Hematopoietic multipotent progenitor cell treated with erythropoietin and hydrocortisone succinate and interleukin-3 and kit ligand, for 6 days (in vitro differentiated cells): ENCODE measurements at places on chromosomes 1 and 21.
A peak's percentile ranks its signal among the peaks of the same experiment; 100 is the strongest.

GRCh38 chr21:21039624-21040170, 41.5 kb downstream of the NCAM2 start:
- no peak for DNase-seq

- peak; percentile 85 for DNase-seq
These were observed 9.8 kb downstream of the RAP1GAP start for GRCh38 chr1:21659099-21659923.

DNA sequence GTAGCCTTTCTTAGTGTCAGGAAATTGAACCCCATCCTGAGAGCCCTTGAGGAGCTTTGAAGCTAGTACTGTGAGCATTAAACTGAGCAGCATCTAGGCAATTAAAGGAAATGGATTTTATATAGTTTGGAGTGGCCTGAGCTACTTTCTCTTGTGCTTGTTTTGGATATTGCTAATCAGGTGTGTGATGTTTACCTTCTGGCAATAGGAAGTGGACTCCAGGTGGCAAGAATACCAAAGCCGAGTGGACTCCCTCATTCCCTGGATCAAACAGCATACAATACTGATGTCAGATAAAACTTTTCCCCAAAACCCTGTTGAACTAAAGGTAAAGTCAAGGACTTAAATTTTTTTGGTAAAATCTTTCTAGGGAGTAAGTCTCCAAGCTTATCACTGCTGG, 79.4 kb downstream of the MACF1 start:
- DNase-seq = no peak

GRCh38 chr1:156851779-156852417, 7.0 kb downstream of the INSRR start:
- DNase-seq = no peak

DNA sequence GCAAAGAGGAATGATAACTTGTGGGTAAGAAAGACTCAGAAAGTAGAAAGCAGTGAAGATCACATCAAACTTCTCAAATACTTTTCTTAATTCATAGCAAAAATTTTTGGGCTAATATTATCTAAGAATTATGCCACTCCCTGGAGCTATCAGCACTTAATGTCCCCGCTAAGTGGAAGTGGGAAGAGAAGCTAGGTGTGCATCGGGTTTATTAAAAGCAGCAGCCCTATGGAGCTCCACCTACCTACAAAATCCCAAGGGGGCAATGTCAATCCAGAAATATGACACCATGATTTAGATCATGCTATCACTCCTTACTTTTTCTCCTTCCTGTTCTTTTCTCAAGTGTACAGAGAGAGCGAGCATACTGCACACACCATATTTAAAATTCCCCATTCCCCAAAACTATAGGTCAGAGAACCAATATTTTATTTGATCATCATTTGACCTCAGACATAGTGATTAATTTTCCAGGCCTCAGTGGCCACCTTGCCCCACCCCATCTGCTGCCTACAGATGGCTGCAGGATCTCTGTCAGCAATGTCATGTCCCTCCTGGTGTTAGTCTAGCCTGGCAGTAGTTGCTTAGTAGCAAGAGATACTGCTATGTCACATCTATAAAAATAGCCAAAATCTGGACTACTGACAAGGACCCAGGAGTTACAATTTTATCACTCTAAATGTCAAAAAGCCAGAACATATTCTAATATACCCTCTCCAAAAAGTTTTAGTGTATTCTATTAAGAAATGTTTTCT, 66.6 kb downstream of the MAP3K21 start:
- no peak for DNase-seq

DNA sequence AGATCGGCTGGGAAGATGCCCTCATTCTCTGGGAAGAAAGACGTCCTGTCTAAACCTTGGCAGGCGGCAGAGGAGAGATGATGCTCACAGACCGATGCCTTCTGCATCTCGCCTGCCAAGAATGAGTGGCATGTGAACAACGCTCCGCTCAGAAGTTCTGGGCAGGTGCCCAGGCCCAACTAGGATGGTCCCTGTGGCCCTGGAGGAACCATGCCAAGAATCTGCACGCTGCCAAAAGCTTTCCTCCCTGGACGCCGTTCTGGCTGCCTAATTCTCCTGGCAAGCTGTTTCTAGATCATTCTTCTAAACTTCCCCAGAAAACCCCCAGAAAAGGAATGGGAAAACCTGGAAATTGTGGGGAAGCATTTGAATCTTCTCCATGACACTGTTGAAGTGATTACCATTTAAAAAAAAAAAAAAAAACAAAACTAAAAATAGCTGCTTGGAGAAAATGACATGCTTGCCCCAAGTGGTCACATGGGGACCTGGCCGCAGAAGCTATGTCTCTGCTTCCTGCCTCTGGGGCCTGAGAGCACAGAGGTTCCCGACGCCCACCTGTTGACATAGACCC, 440.9 kb downstream of the PRDM2 start:
- no peak for DNase-seq

DNA sequence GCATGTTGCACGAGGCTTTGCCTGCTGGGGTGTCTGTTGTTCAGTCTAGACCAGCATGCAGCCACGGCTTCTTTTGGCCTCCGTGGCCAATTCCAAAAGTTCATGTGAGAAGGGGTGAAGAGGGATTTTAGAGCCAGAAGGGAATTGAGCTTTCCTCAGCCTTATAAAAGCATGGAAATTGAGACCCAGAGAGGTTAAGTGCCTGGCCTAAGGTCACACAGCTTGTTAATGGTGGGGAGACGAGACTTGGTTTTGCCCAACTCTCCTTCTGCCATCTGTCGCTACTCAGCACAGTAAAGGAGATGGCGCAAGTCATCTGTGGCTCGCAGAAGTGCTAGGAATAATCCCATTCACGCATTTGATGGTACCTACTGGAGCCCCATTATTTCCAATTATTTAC, 25.7 kb downstream of the ZBTB18 start:
- DNase-seq = no peak

- DNase-seq = peak; percentile 80
These were observed 8.7 kb upstream of the MDM4 start for GRCh38 chr1:204507317-204508105.

- DNase-seq = no peak
These were observed 154.0 kb downstream of the RWDD3 start for GRCh38 chr1:95388031-95388430.

- no peak for DNase-seq
These were observed 7.1 kb upstream of the KIF14 start for GRCh38 chr1:200627575-200628222.

DNA sequence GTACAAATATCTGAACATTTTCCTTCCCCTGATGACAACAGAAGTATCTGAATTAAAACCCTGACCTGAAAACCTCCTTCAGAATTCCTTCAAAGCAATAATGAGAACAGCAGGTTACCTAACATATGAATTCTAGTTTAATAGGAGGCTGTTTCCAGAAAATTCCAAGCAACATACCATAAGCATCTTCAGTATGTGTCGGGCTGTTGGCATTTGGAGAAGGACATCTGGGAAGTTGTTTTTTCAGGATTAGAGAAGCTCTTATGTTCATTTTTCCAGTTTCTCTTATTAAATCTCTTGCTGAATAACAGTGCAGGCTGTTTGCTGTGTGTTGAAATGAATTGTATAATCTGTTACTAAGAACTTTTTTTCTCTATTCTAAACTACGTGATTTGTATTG, 101.5 kb downstream of the PLA2G4A start:
- DNase-seq = no peak

DNA sequence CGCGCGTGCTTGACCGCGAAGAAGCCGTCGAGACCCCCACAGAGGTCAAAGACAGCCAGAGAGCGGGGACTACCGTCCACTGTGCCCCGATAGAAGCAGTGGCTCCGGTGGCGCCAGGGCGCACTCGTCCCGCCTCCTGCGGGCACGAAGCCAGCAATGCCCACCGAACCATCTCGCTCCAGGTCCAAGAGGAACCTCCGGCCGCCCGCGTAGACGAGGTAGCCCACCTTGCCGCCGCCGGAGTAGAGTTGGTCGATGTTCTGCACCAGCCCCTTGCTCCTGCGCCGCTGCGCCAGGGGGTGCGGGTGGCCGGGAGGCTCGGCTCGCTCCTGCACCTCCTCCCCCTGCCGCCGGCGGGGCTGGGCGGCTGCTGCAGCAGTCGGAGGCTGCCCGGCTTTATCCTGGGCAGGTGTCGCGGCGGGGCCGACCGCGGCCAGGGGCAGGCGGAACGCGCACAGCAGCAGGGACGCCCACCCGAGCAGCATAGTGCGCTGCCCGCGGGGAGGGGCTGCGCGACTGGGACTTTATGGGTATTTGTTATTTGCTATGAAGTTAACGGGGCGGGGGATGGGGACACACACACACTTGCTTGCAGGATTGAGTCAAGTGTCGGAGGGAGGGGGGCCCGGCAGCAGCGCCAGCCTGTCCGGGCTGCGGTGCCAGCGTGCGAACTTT, 844 bp downstream of the ADAMTS5 start:
- no peak for DNase-seq

DNA sequence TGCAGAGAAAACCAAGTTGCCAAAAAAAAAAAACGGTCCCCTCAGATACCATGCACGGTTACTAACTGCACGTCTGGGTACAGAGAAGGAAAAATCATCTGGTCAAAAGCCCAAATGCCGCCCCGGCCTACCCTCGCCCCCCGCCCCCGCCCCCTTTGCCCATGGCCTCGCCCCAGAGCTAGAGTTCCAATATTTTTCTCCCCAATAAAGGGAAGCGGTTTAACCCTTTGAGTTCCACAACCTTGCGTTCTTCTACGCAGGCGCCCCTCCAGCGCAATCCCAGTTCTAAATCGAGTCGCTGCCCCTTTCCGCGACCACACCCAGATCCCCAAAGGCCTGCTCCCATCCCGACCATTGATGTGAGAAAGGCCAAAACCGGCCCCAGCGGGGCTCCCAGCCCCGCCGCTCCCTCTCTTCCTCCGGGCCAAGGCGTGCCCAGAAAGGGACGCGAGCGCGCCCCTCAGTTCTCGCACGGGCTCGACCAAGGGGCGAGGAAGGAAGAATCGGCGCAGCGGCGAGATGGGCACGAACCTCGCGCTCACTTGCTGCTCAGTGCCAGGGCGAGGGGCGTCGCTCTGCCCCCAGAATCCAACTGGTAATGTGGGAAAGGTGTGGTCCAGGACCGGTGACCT, 797 bp downstream of the WDR47 start:
- peak; percentile 61 for DNase-seq

DNA sequence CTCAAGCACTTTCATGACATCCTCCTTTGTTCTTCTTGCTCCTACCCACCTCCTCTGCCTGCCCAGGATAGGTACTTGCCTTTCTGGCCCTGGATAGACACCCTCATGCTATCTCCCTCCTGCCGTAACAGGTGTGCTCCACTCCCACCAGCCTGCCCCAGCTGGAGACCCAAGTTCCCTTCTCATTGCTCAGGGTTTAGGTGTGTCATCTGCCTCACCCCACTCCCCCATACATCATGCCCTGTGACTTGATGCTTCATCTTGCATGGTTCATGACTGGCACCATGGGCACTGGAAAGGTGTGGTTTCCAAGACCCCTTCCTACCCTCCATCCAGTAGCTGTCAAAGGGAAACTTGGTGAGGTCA, 5.9 kb downstream of the RHEX start:
- no peak for DNase-seq

- no peak for DNase-seq
These were observed 17.6 kb upstream of the MTARC2 start for GRCh38 chr1:220730486-220730885.

- no peak for DNase-seq
These were observed 14.0 kb downstream of the JUN start for GRCh38 chr1:58769809-58770320.

DNA sequence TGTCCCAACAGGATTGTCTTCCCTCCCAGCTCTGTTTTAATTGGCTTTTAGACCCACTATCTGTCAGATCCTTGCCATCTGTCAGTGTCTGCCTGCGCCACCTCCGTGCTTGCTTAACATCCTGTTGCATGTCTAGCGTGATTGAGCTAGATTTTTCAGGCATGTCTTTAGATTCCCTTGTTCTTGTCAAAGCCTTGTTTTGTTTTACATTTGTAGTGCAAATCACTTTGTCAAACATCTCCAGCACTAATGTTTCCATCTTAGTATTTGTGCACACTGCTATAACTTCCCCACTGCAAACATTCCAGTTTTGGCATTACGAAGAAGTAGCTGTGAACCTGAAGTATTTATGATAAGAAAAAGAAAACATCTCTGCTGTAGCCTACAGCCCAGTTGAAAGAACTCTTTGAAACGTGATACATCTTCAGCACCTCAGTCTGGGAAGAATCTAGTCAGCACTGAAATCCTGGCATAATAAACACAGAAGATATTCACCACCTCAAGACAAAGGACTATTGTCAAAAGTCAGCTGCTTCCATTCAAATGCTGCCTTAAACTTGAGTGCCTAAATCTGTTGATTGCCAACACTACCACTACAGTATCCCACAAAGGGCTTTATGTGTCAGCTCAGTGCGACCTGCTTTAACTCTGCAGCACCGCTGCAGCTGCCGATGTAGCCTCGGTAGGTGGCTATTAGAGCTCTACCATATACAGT, 105.0 kb downstream of the FNBP1L start:
- peak; percentile 76 for DNase-seq

DNA sequence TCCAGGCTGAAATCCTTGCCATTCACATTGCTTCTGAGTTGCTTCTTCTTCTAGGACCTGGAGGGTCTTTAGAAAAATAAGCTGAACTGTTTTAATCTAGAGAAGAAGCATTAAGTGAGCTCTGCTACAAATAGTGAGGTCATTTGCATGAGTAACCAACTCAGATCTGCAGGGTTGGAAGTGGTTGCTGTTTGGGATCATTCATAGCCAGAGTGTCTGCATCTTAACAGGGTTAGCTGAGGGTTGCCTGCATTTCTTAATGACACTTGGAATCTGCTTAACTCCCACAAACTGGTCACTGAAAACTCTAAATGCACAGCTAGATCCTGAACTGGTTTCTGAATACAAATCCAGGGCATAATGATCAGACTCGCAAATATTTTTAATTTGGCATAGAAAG, 9.9 kb downstream of the CNIH3 start:
- DNase-seq = no peak

GRCh38 chr1:12161324-12161661, 5.5 kb upstream of the TNFRSF1B start:
- no peak for DNase-seq

GRCh38 chr21:43331962-43332828, 94.7 kb downstream of the SIK1 start:
- no peak for DNase-seq

DNA sequence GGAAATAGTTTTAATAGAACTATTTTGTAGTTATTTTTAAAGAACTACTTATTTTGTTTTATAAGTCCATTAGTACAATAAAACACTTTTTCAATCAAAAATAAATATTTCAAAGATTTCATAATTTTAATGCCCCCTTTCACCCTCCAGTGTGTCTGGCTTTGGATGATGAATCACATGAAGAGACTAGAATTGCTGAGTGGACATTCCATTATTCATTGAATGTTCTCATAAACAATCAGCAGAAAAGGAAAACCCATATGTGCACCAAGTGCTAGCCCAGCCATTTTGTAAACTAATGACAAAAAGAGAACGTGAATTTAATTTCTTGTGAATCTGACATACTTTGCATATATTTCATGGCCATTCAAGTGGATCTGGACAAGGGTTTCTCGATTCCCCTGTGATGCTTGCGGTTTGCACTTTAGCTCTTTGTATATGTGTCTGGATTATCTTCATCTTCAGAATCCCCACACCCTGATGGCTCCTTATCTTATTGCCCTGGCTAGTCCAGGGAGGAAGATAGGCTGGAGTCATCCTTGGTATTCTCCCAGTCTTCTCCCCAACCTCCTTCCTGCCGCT, 20.7 kb upstream of the CHIA start:
- no peak for DNase-seq

- no peak for DNase-seq
These were observed 7.3 kb downstream of the TNNI1 start for GRCh38 chr1:201414051-201414738.
